ENCODE measurements at places on chromosomes 5 and 9.

DNA sequence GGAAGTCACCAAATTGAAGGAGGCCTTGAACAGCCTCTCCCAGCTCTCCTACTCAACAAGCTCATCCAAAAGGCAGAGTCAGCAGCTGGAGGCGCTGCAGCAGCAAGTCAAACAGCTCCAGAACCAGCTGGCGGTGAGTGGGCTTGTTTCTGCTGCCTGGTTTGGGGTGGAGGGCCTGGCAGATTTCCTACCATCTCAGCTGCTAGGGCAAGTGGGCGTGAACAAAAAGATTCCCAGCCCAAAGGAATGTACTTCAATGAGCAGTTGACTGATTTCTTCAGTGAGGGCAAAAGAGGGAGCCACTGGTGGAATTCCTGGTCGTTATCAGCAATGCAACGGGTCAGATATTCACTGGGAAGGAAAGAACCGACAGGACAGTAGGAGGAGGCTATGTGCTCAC, 12.6 kb upstream of the TTC23L start:
- H3K27ac ChIP-seq, result no peak overlapping the region
- no peaks in the 10 kb centered on the region for H3K27me3 ChIP-seq
- no peak for DNase-seq
- H3K36me3 ChIP-seq, result no peaks in the 10 kb centered on the region
- peaks cover 5% of the 10 kb centered on the region for H3K4me1 ChIP-seq
- no peak overlapping the region for H3K4me3 ChIP-seq

- H3K27me3 ChIP-seq, result no peaks in the 10 kb centered on the region
- no peaks in the 10 kb centered on the region for H3K36me3 ChIP-seq
- no peaks in the 10 kb centered on the region for H3K4me1 ChIP-seq
Measured at GRCh38 chr5:31218978-31219377, 25.5 kb downstream of the CDH6 start.

- H3K4me1 ChIP-seq, result no peaks in the 10 kb centered on the region
- no peaks in the 10 kb centered on the region for H3K36me3 ChIP-seq
- no peak overlapping the region for H3K4me3 ChIP-seq
- no peak overlapping the region for H3K27ac ChIP-seq
- DNase-seq, result no peak
Measured at GRCh38 chr5:127351418-127351817, 60.8 kb downstream of the MEGF10 start.

GRCh38 chr5:126543660-126544059, 51.4 kb downstream of the ALDH7A1 start:
- H3K4me3 ChIP-seq, result no peak overlapping the region
- peaks cover 2% of the 10 kb centered on the region for H3K27me3 ChIP-seq
- no peaks in the 10 kb centered on the region for H3K36me3 ChIP-seq
- H3K27ac ChIP-seq, result no peak overlapping the region
- H3K4me1 ChIP-seq, result no peaks in the 10 kb centered on the region

DNA sequence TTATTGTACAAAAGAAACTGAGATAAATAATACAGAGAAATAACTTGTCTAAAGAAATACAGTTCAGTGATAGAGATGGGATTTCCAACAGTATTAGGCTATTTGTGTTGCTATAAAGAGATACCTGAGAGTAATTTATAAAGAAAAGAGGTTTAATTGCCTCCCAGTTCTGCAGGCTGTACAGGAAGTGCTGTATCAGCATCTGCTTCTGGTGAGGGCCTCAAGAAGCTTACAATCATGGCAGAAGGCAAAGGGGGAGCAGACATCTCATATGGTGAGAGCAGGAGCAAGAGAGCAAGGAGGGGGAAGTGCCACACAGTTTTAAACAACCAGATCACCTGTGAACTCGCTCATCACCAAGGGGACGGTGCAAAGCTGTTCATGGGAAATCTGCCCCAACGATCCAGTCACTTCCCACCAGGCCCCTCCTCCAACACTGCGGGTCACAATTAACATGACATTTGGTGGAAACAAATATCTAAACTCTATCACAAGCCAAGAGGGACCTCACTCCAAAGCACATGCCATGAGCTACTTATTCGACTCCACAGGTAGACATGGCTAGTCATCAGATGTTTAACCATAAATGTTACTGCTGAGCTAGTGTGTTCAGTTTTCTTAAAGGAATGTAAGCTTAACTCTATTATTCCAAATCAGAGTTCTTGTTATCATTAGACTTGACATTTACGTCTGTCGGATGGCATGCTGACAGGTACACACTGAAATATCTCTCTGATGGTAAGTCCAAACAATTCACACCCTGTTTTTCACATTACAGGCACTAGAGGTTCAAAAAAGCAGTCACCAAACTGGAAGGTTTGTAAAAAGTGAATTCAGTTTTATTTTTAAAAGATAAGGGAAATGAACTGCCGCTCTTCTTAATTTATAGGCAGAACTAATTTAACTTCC, 82.2 kb downstream of the AUH start:
- no peak overlapping the region for H3K27ac ChIP-seq
- H3K27me3 ChIP-seq, result no peaks in the 10 kb centered on the region
- H3K4me1 ChIP-seq, result peaks cover 6% of the 10 kb centered on the region
- H3K4me3 ChIP-seq, result no peak overlapping the region
- no peak for DNase-seq

DNA sequence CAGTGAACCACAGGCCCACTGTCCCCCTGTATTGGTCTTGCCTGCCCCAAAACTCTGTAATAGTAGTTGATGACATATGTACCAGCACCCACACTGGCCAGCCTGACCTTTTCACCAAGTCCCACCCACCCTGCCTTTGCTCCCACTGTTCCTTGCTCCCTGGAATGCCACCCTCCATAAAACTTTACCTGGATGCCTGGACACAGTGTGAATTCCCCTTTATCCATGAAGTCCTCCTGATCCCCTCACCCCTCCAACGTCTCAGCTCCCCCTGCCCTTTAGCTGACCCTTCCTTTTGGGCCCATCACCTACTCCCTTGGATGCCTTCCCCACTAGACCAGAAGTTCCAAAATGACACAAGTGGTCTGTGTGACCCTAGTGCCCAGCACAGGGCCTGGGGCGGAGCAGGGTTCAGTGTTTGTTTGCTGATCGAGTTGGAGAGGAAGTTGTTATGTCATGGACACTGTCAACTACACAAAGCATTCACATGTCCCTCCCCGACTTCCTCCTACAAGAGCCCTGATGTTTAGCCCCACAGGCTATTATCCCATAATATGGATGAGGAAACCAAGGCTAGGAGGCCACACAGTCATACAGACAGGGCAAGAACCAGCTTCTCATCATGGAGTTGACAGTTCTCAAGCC, 16.1 kb downstream of the AMBP start:
- H3K27ac ChIP-seq, result no peak overlapping the region
- peaks cover 10% of the 10 kb centered on the region for H3K27me3 ChIP-seq
- no peak for DNase-seq
- no peak overlapping the region for H3K4me3 ChIP-seq
- H3K36me3 ChIP-seq, result no peaks in the 10 kb centered on the region

DNA sequence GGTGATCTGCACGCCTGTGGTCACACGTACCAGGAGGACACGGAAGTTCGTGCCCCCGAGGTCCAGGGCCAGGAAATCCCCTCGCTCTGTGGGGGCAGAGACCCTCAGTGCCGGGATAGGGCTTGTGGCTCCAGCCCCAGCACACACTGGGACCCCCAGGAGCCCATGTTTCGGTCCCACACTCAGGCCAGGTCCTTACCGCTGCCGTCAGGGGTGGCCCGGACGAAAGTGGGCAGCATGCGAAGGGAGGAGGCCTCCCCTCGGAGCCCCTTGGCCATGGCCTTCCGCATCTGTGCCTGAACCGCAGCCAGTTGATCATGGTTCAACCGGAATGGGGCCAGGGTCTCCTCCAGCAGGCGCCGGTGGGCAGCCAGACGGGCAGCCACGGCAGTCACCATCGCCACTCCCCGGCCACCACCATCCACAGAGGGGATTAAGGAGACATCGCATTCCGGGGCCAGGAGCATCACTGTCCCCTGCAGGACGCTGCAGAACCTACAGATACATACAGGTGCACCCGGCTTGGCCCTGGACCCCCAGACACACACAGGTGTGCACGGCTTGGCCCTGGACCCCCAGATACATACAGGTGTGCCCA, 11.8 kb downstream of the HK3 start:
- no peak for DNase-seq
- H3K27ac ChIP-seq, result no peak overlapping the region
- peaks cover 7% of the 10 kb centered on the region for H3K4me1 ChIP-seq

DNA sequence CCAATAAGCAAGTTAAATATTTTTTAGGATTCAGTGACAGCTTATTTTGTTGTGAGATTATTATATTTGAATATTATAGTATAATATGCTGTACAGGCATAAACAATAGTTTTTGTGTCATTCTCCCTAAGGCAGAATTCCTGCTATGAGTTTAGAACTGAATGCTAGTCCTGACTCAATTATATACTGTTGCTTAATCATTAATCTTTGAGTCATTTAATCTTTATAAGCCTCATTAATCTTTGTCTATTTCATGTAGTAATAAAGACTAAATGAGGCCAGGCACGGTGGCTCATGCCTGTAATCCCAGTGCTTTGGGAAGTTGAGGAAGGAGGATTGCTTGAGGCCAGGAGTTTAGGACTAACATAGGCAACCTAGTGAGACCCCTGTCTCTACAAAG, 3.6 kb upstream of the DCP2 start:
- peaks cover 22% of the 10 kb centered on the region for H3K4me1 ChIP-seq
- no peak overlapping the region for H3K27ac ChIP-seq
- peaks cover 9% of the 10 kb centered on the region for H3K36me3 ChIP-seq
